ENCODE measurements at places on chromosomes 16 and 17. TPM values are rescaled to one million over a fixed set of nuclear protein-coding genes. Genes with fewer than 3 reads are reported as not detected.
A peak's percentile ranks its signal among the peaks of the same experiment; 100 is the strongest.

DNA sequence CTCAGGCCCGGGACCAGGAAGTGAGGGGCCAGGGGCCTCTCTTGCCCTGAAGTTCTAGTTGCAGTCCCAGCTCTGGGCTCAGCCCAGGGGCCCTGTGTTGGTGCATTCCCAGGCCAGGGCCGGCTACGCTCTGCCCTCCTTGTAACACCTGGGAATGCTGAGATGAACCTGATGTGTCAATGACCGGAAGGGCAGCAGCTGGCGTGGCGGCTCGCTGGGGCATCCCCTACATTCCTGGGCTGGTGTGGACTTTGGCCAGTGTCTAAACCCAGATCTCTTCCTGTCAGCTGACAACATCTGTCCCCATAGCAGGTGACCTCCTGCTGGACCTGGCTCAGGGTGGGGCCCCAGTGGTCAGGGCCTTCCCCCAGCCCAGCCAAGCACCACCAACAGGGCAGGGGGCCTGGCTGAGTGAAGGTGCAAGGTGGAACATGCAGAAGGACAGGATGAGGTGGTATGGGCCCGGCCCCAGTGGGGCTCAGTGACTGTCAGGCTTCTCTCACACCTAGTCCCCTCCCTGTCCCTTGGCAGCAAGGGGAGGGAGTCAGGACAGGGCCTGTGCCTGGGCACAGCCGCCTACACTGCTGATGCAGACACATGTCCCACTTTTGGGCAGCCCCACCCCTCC lies 15.9 kb downstream of the FAM83G start:
- H3K27me3 ChIP-seq, result no peaks in the 10 kb centered on the region
- no peaks in the 10 kb centered on the region for H3K36me3 ChIP-seq
- no peak overlapping the region for H3K27ac ChIP-seq

The CCR7 gene
- total RNA-seq, result 0.05 TPM

The PITPNM3 gene
- total RNA-seq, result 39.7 TPM

The TBC1D3 gene
- total RNA-seq, result not detected

GRCh38 chr16:65099607-65100006 lies 22.3 kb downstream of the CDH11 start:
- H3K27me3 ChIP-seq, result no peaks in the 10 kb centered on the region
- peaks cover 7% of the 10 kb centered on the region for H3K36me3 ChIP-seq
- no peak overlapping the region for H3K27ac ChIP-seq
- H3K4me3 ChIP-seq, result no peak overlapping the region
- peak; percentile 31 for DNase-seq

- no peak for DNase-seq
- H3K27ac ChIP-seq, result no peak overlapping the region
- no peak overlapping the region for H3K4me3 ChIP-seq
These were observed 79.4 kb downstream of the ABCC6 start for GRCh38 chr16:16143931-16144330.

GRCh38 chr17:77455111-77455890 lies 314.5 kb downstream of the SEC14L1 start:
- H3K36me3 ChIP-seq, result no peaks in the 10 kb centered on the region
- no peaks in the 10 kb centered on the region for H3K27me3 ChIP-seq
- no peak overlapping the region for H3K4me3 ChIP-seq
- no peak overlapping the region for H3K27ac ChIP-seq
- peaks cover 24% of the 10 kb centered on the region for H3K4me1 ChIP-seq

DNA sequence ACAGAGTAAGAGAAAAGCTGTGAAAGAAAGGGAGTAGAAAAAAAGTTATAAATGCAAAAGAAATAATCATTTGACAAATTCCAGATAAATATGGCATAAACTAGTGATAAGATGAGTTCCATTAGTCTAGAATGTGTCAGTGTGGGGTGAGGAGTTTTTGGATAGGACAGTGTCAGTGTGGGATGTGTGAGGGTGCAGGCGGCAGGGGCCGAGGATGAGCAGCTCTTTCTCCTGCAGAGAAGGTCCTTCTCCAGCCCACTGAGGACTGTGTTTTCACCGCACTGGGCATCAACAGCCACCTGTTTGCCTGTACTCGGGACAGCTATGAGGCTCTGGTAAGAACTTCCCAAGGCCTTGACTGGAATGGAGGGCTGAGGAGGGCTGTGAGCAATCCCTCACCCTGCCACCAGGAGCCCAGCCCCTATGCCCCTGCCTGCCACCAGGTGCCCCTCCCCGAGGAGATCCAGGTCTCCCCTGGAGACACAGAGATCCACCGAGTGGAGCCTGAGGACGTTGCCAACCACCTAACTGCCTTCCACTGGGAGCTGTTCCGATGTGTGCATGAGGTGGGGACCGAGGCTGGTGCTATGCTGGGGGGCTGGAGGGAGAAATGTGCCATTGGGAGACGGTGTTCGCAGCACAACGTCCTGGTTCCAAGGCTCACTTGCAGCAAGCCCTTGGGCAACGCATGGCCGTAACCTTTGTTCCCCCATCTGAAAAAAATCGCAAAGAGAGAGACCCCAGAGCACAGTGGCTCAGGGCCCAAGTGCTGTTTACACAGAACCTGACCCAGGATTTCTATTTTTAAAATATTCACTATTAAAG lies 13.1 kb downstream of the RAPGEFL1 start:
- 0 out of 2 replicates have a peak, but pooled peaks cover 2% of the 10 kb centered on the region for H3K36me3 ChIP-seq
- H3K4me3 ChIP-seq, result no peak overlapping the region
- DNase-seq, result no peak
- peaks cover 12% of the 10 kb centered on the region for H3K4me1 ChIP-seq

DNA sequence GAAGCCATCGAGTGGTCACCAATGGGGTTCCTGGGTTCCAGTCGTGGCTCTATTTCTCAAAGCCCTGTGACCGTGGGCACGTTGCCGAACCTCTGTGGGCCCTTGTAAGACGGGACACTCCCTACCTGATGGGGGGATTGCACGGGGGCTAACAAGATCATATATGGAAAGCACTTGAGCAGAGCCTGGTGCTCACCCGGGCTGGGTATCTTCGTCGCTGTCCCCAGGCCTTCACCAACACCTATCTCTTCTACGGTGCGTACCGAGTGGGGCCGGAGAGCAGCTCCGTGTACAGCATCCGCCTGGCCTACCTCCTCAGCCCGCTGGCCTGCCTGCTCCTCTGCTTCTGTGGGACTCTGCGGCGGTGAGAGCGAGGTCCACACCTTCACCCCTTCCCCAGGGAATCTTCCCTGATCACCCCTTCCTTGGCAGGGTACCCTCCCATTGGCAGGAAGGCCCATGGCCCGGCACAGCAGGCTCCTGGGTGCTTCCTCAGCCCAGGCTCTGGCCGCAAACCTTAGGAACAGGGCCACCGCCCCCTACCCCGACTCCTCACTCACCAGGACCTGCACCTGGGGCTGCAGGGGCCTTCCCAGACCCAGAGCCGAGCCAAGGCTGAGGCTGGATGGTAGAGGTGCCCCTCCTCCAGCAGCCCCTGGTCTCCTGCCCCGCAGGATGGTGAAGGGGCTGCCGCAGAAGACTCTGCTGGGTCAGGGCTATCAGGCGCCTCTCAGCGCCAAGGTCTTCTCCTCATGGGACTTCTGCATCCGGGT lies 2.8 kb downstream of the TMC8 start:
- no peaks in the 10 kb centered on the region for H3K27me3 ChIP-seq
- H3K4me3 ChIP-seq, result no peak overlapping the region
- no peak for DNase-seq
- no peak overlapping the region for H3K27ac ChIP-seq

- no peaks in the 10 kb centered on the region for H3K27me3 ChIP-seq
- H3K27ac ChIP-seq, result no peak overlapping the region
- H3K36me3 ChIP-seq, result 0 out of 2 replicates have a peak, but pooled peaks cover 2% of the 10 kb centered on the region
These were observed 14.9 kb downstream of the DUS2 start for GRCh38 chr16:68037841-68038597.

The TBC1D3G gene
- total RNA-seq, result not detected

DNA sequence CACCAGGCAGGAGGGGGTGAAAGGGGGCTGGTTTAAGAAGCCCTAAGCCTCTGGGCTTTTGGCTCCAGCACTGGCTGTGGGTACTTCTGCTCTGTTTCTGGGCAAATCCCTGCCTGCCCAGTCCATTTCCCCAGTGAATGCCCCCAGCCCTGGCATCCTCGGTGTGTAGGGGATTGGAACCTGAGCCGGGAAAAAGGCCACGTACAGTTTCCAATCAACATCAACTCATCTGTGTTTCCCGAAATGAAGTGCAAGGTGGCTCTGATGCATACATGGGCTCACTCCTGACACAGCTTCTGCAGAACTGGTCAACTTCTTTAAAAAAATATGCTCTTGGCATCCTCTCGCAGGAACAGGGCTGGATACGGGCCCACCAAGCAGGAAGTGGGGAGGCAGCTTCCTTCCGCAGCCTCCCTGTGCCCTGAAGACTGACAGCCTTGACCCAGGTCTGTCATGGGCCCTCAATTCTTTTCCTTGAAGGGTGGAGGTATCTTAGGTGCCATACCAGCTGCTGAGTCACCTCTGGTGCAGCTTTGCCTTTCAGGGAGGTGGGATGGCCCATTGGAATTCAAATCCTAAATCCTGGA lies 73.3 kb downstream of the N4BP1 start:
- H3K27ac ChIP-seq, result peak overlapping the region; percentile 86
- peaks cover 4% of the 10 kb centered on the region for H3K36me3 ChIP-seq
- H3K27me3 ChIP-seq, result no peaks in the 10 kb centered on the region
- H3K4me3 ChIP-seq, result no peak overlapping the region
- DNase-seq, result no peak
- H3K4me1 ChIP-seq, result peaks cover 37% of the 10 kb centered on the region

DNA sequence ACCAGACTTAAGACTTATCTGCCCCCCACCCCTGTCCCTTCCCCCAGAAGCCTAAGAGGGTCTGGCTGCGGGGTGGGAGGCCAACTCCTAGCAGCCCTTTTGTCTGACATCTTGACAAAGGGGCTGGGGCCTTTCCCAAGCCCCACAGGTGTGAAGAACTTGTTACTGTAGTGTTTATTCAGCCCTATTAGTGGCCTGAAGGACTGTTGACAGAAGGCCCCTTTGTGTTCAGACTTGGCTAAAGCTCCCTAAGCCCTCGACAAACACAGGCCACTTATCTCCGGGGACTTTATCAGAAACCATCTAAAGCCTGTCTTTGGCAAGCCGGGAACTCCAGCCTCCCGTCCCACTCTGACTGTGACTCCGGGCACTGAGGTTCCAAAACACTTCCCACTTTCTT lies 129.8 kb downstream of the NTN1 start:
- DNase-seq, result peak; percentile 70
- no peak overlapping the region for H3K27ac ChIP-seq
- 0 out of 2 replicates have a peak, but pooled peaks cover 4% of the 10 kb centered on the region for H3K27me3 ChIP-seq
- H3K36me3 ChIP-seq, result no peaks in the 10 kb centered on the region

The MGRN1 gene
- 11.6 TPM for total RNA-seq

- H3K4me1 ChIP-seq, result peaks cover 17% of the 10 kb centered on the region
- DNase-seq, result peak; percentile 42
- no peaks in the 10 kb centered on the region for H3K36me3 ChIP-seq
- no peaks in the 10 kb centered on the region for H3K27me3 ChIP-seq
- no peak overlapping the region for H3K27ac ChIP-seq
- no peak overlapping the region for H3K4me3 ChIP-seq
These were observed 84.3 kb downstream of the MARCHF10 start for GRCh38 chr17:62723842-62724241.

The GRAP gene
- 0.69 TPM for total RNA-seq

- H3K27ac ChIP-seq, result peak overlapping the region; percentile 100
- no peaks in the 10 kb centered on the region for H3K4me1 ChIP-seq
- H3K27me3 ChIP-seq, result peaks cover 5% of the 10 kb centered on the region
- H3K4me3 ChIP-seq, result peak overlapping the region; percentile 53
- H3K36me3 ChIP-seq, result no peaks in the 10 kb centered on the region
These were observed 60.8 kb downstream of the TEX14 start for GRCh38 chr17:58630883-58631522.

The NPIPB9 gene
- 1.1 TPM for total RNA-seq

- H3K36me3 ChIP-seq, result no peaks in the 10 kb centered on the region
- DNase-seq, result no peak
- no peak overlapping the region for H3K27ac ChIP-seq
- no peak overlapping the region for H3K4me3 ChIP-seq
These were observed 431.8 kb downstream of the PMP22 start for GRCh38 chr17:14833201-14833785.

DNA sequence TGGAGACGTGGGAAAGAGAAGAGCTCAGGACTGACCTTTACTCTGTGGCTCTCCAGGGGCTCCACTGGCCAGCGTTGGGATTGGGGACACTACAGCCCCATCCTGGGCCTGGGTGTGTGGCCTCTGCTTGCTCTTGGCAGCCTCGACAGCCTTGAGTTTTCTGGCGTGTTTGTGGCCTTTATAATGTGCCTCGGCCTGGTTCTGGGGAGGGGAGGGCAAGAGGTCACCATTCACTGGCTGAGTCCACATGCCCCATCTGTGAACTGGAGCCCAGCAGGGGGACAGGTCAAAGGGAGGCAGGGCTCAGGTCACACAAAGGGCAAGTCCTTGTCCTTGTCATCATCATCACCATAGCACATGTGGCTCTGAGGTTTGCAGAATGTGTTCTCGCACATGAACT lies 11.7 kb downstream of the NKIRAS2 start:
- H3K4me3 ChIP-seq, result no peak overlapping the region
- no peak overlapping the region for H3K27ac ChIP-seq
- H3K36me3 ChIP-seq, result no peaks in the 10 kb centered on the region
- no peak for DNase-seq

- H3K4me1 ChIP-seq, result peaks cover 21% of the 10 kb centered on the region
- no peaks in the 10 kb centered on the region for H3K36me3 ChIP-seq
- H3K4me3 ChIP-seq, result no peak overlapping the region
- peaks cover 37% of the 10 kb centered on the region for H3K27me3 ChIP-seq
- no peak overlapping the region for H3K27ac ChIP-seq
These were observed 7.9 kb upstream of the CLDN9 start for GRCh38 chr16:3004781-3005284.

GRCh38 chr17:3157218-3157617 lies 29.9 kb upstream of the OR1G1 start:
- H3K4me3 ChIP-seq, result no peak overlapping the region
- H3K27me3 ChIP-seq, result no peaks in the 10 kb centered on the region
- no peaks in the 10 kb centered on the region for H3K4me1 ChIP-seq
- DNase-seq, result no peak
- H3K27ac ChIP-seq, result no peak overlapping the region

DNA sequence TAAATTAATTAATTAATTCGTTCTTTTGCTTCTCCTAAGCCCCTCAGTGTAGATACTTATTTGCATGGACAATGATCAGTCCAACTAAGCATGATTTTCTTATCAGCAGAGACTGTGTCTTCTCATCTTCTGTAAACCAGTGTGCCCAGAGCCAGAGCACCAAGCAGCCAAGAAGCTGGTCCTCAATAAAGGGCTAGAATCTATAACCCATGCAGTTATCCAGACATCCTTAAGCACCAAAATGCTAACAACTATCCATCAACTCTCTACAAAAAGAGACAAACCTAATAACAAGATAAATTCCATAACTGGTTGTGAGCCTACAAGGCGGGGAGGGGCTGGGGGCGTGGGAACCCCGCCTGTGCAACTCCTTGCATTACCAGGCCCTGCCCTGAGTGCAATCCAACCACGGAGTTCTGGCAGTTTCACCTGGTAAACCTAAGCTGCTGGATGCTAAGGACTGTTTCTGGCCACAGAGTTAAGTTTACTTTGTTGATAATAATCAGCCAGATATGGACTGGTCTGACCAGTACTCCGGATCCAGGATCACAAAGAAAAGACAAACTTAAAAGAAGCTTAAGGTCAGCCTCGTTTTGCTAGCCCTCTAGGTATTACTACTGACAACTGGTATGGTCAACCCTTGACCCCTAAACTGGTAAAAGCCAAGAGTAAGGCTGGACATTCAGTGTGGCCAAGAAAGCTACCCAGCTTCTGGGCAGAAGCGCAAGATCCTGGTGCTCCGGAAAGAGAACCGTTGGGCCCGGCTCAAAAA lies 51.5 kb downstream of the ZFHX3 start:
- H3K4me3 ChIP-seq, result no peak overlapping the region
- peaks cover 4% of the 10 kb centered on the region for H3K4me1 ChIP-seq
- H3K27ac ChIP-seq, result no peak overlapping the region

- no peak for DNase-seq
- H3K27me3 ChIP-seq, result no peaks in the 10 kb centered on the region
- H3K27ac ChIP-seq, result no peak overlapping the region
- H3K4me3 ChIP-seq, result no peak overlapping the region
These were observed 5.7 kb upstream of the SULT1A2 start for GRCh38 chr16:28602529-28602928.

The WNT9B gene
- total RNA-seq, result not detected

The KRTAP4-1 gene
- not detected for total RNA-seq
